Cardiac fibroblast (primary cell): ENCODE measurements at places on chromosomes 2 and 18.
A peak's percentile ranks its signal among the peaks of the same experiment; 100 is the strongest.

- DNase-seq = peak; percentile 75
These were observed 98.6 kb downstream of the IRS1 start for GRCh38 chr2:226701052-226701451.

- peak; percentile 33 for DNase-seq
These were observed 361.2 kb upstream of the GALNT5 start for GRCh38 chr2:156896294-156896693.

GRCh38 chr2:98479959-98480524, 35.4 kb downstream of the INPP4A start:
- DNase-seq = peak; percentile 53

DNA sequence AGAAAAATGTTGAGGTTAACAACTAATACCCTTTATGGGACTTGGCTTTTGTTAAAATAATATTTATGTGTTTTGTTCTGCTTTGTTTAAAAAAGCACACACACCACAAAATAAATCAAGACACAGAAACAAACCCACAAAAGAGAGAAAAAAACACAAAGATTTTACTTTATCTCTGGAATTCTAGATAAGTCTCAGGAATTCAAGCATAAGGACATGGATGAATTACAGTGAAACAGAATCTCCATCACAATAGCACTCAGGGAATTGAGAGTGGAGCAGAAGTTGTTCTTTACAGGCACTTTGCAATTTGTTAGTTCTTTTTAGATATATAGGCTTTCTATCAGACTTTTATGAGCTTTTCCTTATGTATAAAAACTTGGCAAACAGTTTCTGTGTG, 360.9 kb upstream of the ZC3H15 start:
- no peak for DNase-seq

DNA sequence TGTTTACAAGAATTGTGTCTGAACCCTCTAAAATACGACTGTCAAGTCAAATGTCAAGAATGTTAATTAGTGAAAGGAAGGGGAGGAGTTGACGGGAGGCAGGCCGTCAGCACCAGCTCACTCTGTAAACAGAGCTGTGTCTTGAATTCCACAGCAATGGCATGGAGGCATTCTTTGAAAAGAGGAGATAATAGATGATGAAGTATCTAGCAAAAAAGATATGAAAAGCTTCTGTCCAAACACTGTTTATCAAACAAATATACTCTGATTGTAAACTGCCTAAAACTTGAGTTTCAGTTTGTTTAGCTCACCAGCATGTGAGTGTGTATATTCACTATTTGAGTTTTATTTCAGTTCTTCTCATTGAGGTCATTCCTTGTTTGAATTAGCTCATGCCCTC, 94.7 kb upstream of the CDC42EP3 start:
- DNase-seq = peak; percentile 22

GRCh38 chr2:105812180-105813044, 67.7 kb downstream of the NCK2 start:
- DNase-seq = peak; percentile 71

DNA sequence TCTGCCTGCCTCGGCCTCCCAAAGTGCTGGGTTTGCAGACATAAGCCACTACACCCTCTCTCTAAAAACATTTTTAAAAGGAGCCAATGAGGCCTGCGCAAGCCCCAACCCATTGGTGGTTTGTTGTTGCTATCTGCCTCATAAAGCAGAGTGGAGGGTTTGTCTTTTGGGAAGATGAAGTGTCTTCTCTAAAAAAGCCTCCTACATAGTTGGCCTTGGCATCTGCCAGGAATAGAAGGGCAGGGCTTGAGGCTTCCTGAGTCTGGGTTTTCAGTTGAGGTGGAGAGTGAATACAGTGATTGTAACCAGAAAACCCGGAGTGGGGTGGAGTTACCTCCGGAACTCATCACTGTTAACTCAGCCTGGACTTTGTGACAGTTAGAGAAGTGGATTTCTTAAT, 5.9 kb upstream of the STARD7 start:
- no peak for DNase-seq

- no peak for DNase-seq
These were observed 25.5 kb downstream of the B4GALT6 start for GRCh38 chr18:31658670-31659575.

DNA sequence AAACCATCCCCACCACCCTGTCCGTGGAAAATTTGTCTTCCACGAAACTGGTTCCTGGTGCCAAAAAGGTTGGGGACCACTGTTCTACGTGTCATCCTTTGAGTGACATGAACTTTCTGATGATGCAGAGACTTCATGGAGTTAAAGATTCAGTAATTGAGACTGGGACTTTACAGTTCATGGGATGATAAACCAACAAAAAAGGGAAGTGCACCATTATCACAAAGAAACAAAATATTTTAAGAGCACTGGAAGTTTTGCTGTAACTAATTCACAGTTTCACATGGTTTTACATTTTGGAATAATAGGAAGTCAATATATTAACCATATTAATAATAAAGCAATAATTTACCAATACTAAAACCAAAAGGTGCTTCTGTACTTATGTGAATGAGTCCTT, 126.8 kb downstream of the AQP4 start:
- DNase-seq = no peak

GRCh38 chr2:45844796-45845457, 193.5 kb downstream of the PRKCE start:
- DNase-seq = no peak

DNA sequence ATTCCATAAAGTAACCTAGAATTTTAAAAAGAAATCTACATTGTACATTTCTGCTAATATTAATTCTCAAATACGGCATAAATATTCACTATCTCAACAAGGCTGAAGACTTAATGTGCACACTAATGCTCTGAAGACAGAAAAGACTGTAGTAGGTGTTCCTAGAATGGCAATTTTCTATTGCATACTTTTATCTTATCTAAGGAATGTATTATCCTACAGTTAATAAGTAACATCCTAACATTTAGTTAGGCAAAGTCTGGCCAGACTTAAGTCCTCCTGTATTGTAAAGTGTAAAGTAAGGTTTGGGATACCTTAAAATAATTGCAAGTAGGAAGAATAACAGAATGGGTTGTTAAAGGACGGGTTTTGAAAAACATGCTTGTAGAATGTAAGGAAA, 42.2 kb downstream of the CHST9 start:
- no peak for DNase-seq

DNA sequence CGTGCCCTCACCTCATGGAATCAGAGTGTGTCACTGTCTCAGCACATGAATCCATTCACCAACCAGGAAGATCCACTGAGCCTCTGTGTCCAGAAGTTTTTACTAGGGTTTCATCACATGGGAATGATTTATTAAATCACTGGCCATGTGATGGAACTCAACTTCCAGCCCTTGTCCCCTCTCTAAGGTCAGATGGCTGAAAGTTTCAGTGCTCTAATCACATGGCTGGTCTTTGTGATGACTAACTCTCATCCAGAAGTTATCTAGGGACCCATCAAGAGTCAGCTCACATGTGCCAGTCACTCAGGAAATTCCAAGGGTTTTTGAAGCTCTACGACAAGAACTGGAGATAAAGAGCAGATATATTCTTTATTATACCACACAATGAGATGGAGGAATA, 140.5 kb upstream of the GYPC start:
- no peak for DNase-seq

- DNase-seq = no peak
These were observed 4.6 kb downstream of the SPATS2L start for GRCh38 chr2:200311139-200311538.

DNA sequence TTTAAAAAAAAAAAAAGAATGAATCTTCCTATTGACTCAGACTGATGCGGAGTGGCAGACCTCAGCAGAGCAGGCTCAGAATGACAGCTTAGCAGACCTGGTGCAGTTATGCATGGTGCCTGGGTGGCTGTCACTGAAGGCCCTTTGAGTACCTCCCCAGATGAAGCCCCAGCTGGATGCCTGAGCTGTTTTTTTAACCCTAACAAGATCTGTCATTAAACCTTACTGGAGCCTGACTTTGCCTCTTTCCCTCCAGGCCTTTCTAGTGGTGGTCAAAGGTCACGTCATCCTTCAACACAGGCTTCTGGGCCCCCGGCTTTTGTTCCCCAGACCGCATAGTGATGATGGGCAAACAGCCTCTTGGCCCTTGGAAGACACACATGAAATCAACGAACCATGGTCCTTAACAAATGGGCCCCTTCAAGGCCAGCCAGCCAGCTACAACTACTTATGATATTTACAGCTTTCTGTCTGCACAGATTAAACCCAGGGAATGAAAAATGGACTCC, 138.3 kb upstream of the CYP1B1 start:
- DNase-seq = no peak

GRCh38 chr2:164992818-164993217, 37.5 kb upstream of the SLC38A11 start:
- DNase-seq = peak; percentile 94

- no peak for DNase-seq
These were observed 821.8 kb downstream of the MBD2 start for GRCh38 chr18:53402670-53403069.

GRCh38 chr2:85131116-85131515, 2.1 kb upstream of the TCF7L1 start:
- peak; percentile 52 for DNase-seq

DNA sequence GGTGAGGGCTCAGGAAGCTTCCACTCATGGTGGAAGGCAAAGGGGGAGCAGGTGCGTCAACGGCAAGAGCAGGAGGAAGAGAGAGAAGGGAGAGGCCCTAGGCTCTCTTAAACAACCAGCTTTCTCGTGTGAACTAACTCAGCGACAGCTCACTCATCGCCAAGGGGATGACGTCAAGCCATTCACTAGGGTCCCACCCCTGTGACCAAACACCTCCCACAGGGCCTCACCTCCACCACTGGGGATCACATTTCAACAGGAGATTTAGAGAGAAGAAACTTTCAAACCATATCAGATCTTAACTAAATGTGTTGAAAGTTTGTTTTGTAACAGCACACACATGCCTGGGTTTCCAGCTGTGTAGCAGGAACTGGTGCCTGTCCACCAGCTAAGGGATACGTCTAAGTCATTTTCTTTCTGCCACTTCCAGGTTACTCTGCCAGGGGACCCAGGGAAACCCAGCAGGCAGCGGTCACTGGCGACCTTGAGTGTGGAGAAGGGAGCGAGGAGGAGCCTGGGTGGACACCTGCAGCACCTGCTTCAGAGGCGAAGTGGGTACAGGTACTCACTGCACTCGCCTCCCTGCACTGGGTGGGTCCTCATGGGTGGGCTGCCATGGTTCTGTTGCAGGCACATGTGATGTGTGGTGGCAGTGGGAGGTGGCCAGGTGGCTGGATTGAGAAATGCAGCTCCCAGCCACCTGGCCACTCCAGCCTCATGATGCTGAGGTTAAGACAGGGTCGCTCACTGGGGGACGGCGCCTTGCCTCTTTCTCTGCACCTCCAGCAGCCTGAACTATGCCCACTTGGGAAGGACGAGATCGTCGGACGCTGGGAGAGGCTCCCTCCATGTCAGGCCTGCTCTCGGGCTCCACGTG, 8.4 kb upstream of the GPC1 start:
- peak; percentile 58 for DNase-seq

DNA sequence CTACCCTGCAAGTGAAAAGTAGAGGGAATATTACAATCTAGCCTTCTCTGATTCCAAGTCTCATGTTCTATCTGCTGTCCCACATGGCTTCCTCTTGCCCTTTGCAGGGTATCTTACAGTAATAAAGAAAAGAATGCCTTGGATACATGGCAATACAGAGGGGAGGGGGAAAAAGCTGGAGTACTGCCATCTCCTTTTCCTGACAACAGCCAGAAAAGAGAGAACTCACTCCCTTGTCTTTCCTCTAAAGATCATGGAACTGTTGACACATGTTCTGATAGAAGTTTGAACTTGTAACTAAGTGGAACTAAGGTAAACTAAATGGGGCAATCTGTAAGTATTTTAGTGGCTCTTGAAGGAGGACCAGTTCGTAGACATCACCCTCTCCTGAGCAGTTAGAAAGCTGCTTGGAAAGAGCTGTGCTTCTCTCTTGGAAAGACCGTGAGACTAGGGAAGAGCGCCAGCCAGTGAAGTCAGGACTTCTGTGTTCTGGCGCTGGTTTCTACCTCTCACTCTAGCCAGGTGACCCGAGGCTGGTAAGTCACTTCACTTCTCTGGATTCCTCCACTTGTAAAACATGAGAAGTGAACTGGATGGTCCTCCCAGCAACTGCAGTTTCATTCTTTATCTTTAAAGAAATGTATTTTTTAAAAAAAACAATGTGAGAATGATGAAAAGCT, 242.3 kb upstream of the FOSL2 start:
- peak; percentile 33 for DNase-seq

GRCh38 chr2:68236103-68236734, 16.1 kb downstream of the PPP3R1 start:
- no peak for DNase-seq

DNA sequence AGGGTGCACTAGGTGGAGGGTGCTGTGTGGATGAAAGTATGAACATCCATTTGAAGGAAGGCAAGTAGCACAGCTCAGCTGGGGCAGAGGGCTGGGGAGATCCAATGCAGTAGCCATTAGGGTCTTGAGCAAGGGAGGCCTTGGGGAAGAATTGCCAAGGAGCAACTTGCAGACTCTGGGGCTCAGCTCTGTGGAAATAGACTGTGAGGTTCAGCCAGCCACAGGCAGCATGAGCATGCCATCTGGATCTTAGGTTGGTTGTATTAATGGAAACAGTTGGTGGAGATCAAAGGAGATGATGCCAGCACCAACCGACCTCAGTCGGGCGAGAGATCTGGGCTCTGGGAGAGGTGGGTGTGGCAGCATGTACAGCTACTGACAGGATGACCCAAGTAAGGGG, 5.6 kb downstream of the ZAP70 start:
- no peak for DNase-seq

- DNase-seq = no peak
These were observed 24.1 kb downstream of the SLC25A52 start for GRCh38 chr18:31736630-31737029.

- DNase-seq = peak; percentile 64
These were observed 190.4 kb downstream of the FMNL2 start for GRCh38 chr2:152525277-152525838.

GRCh38 chr18:69399253-69399652, 1.4 kb upstream of the DOK6 start:
- no peak for DNase-seq

DNA sequence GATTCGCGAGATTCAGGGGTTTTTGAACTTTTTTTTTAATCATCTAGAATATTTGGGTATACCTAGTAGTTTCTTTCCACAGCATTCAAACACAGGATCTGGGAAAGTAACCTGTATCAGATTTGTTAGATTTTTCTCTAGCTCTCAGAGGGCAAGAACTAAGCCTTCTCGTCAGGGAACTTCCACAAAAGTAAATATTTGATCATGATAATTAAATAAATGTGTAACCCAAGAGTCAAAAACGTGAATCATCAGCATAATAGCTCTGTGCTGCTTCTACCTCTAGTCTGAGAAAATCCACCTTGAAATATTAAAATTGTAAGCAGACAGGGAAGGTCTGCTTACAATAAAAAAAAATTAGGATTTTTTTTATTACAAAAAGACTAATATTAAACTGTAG, 225.7 kb upstream of the SPOPL start:
- DNase-seq = no peak
